ENCODE measurements at places on chromosomes 5 and 9.

DNA sequence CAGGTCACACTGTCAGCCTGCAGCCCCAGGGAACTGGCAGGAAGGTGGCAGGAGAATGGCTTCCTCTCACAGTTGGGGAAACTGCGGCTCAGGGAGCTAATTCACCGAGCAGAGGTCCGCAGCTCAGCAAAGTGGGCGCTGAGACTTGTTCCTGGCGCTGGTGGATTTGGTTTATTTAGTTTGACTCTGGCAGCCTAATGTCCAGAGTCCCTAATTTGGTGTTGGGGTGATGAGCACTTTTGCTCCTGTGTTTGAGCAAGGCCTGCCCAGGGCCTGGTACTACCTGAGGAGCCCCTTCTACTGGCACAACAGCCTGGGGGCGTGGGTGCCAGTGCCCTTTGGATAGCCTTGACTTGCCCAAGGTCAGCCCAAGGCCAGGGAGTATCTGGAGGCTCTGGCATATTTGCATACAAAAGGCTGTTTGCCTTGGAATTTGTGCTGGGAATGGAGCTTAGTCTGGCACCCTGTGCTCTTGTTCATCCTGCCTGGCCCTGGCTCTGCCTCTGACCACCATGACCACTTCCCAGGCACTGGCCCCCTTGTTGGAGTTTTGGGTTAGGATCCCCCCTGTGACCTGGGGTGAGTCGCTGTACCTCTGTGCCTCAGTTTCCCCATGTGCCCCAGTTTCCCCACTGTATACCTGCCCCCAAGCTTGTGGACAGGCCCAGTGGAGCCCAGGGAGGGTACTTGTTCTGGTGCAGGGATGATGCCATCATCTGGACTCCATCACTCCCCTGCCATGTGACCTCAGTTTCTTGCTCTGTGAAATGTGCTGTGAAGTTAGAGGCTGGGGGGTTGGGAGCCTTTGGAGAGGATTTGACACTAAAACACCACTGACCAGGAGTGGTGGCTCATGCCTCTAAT is 1.4 kb downstream of the SUSD3 start:
- DNase-seq: no peak

DNA sequence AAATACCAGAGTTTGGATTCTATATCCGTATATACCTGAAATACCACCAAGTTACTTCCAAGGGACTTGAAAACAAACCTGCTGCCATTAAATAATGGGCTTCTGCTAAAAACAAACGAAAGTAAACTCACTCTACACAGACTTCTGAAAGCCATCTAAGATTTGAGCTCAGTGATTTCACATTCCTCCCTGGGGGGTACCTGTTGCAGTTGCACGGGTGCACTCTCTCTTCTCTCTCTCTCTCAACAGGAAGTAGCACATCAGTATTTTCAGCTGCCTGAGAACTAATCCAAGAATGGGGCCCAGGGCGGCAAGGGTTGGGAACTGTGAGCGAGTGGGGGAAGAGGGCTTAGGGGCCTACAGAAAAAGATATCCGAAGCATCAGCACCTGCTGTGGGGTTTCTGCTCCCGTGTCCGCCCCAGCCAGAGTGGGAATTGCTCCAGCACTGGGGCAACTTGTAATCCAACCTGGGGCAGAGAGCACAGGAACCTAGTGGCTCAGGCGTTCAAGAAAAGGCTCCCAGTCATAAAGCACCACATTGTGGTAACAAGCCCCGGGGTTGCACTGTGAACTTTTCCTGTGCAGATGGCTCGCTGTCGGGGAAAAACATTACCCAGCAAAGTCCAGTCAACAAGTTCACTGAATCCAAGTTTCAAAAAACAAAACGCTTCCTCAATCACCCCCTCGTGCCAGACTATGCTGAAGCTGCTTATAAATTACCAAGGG is 99.8 kb downstream of the EFNA5 start:
- no peak for DNase-seq

GRCh38 chr5:178235588-178235974 is 3.0 kb upstream of the PHYKPL start:
- no peak for DNase-seq

DNA sequence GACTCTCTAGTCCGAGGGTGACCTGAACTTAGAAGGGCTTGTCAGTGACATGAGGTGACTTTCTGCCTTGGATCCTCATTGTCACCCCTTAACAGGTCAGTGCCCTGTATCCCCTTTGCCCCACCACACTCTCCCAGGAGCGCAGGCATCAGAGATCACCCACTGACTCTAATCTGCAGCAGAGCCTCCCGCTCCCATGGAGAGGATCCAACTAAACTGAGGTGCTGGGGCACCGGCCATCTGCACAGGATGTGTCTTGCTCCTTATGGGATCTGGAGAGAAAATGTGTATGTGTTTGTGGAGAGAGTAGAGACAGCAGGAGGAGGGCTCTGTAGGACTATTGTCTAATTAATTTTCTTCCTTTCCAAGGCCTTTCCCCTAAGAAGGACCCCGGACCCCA is 213.7 kb downstream of the ROR2 start:
- no peak for DNase-seq

DNA sequence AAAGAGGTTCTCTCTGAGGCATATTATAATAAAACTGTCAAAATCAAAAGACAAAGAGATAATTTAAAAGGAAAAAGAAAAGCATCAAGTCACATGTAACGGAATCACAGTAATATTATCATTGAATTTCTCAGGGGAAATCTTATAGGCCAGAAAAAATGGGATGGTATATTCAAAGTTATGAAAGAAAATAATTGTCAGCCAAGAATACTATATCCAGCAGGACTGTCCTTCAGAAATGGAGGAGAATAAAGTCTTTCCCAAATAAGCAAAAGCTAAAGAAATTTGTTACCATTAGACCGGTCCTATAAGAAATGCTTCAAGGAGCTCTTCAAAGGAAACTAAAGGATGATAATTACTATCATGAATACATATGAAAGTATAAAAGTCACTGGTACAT is 342.0 kb upstream of the GRAMD2B start:
- DNase-seq: no peak

- peak; percentile 30 for DNase-seq
Measured at GRCh38 chr5:151094030-151094851, 13.4 kb upstream of the TNIP1 start.

DNA sequence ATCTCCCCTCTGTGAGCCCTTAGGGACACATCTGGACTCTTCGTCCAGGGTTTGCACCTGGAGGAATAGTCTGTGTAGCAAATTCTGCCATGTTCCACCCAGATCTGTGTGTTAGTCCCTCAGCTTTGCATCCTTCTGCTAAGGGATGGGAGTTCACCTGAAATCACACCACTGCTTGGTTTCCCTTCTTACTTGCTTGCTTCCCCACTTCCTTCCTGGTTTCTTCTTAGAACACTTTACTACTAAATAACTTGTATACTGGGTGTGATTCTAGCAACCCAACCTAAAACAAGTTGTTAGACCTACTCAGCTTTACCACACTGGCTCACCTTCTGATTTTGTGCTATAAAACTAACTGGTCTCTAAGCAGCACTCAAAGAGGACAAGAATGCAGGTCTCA is 202.6 kb upstream of the MAP3K1 start:
- no peak for DNase-seq

GRCh38 chr9:84511651-84512050 is 157.9 kb upstream of the NTRK2 start:
- no peak for DNase-seq

DNA sequence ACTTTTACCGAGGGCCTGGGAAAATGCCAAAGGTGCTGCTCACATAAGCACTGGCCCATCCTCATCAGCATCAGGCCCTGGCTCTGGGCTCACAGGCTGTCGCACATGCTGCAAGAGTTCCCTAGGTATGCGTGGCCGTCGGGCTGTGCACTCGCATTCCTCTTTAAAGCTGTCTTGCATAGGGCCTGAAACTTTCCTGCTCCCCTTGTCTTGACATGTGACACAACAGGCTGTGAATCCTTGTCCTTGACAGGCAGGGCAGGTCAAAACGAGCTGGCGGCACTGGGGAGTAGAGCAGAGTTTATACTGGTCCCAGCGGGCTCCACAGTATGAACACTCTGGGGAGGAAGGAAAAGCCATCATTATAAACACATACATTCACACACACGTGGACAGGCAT is 30.7 kb downstream of the TSTD2 start:
- DNase-seq: no peak

DNA sequence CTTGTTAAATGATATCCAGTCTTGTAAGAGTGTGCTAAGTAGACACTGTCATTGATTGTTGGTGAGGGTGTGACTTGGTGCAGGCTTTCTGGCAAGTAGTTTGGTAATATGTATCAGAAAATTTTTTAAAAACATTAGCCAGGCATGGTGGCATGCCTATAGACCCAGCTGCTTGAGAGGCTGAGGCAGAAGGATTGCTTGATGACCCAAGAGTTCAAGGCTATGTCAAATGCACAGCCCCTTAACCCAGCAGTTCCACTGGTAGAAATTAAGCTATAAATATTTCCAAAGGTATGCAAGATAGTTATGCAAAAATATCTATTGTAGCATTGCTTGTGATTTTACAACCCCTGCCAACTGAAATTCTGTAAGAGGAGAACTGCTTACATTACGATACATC is 24.2 kb downstream of the ZBTB43 start:
- DNase-seq: no peak

GRCh38 chr5:122292332-122292731 is 19.7 kb upstream of the SNCAIP start:
- no peak for DNase-seq

DNA sequence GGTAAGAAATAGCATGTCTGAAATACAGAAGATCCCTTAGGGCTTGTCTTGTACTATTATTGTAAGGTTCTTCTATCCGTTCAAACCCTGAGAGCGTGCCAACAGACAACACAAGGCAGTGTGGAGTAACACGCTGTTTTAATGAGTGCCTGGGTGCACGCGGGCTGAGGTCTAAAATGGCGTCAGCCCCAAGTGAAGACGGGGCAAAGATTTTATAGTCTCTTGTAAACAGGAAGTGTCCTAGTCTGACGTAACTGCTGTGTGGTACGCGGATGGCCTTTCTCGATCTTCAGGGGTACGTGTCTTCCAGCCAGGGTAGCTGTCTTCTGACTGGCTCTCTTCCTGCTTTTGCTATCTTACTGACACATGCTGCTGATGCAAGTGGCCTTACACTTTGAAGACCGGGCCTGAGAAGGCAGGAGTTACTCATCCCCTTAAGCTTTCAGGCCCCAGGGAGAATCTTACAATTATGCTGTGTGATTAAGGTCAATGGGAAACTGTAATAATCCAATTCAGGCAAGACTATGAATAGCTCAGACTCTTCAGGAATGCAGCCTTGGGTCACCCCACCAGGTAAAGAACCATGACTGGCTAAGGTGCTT is 1812.0 kb upstream of the CDH9 start:
- no peak for DNase-seq

DNA sequence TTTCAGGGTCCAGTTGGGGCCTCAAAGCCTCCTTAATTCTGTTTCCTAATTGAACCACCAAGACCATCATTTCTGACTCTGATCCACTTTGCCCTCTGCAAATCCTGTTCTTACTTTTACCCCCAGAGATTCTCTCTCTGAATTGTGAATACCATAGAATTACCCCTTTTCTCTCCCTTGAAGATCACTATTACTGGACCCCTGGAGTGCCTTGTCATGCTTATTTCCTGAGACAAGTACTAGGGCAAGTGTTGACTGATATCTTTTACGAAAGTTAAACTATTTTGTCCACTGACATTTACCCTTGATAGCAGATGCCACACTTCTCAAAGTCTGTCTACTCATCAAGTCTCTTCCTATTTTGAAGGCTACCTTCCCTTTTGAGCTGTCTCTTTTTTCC is 246.9 kb upstream of the PTGER4 start:
- no peak for DNase-seq

Measured in AML-193 (cell line).